ENCODE measurements at places on chromosomes 7 and 10. TPM values are rescaled to one million over a fixed set of nuclear protein-coding genes. Genes with fewer than 3 reads are reported as not detected.

SPDYE9 gene
- not detected for total RNA-seq

GRCh38 chr10:19845503-19846368, 29.5 kb downstream of the PLXDC2 start:
- no peak for DNase-seq

DNA sequence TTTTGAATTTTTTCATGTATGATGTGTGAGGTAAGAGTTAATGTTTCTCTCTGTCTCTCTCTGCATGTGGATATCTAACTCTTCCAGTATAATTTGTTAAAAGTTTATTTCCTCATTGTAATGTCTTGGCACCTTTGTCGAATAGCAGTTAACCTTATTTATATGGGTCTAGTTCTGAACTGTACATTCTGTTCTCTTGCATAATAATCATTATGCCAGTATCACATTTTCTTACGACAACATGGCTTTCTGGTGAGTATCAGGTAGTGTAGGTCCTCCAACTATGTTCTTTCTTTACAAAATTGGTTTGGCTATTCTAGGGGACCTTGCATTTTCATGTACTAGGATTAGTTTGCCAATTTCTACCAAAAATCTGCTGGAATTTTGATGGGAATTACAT, 337.0 kb upstream of the FZD8 start:
- DNase-seq, result no peak

DNA sequence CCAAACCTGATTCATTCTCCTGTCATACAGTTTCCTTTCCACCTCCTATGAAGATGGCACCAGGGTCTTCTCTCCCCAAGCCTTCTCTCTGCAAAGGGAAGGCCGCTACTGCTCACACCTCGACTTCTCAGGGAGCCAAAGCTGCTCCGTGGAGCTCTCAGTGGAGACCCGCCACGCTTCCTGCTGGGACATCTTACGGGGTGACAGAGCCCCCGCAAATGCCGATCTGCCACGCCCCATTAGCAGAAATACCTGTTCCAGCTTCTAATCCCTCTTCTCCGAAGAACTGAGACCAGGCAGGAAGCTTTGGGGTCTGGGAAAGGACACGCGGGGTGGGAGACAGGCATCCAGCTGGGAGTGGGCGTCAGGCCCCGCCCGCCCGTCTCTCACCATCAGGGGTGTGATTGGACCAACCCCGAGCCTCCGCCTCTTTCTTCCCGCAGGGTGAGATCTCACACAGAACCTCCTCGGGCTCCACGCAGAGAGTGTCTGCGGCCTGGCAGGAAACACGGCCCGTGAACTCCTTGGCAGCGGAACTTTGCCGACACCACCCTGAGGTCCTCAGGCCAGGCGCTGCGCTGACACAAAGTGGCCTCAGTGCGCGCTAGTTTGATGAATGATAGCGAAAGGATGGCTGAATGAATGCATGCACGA, 12.0 kb upstream of the CALML5 start:
- DNase-seq, result no peak

OGDHL gene
- total RNA-seq, result 0.27 TPM

- DNase-seq, result no peak
Observed at GRCh38 chr7:147664541-147664940, 926.0 kb upstream of the C7orf33 start.

GRCh38 chr10:122112625-122113160, 123.7 kb downstream of the TACC2 start:
- peak; percentile 10 for DNase-seq

PDE6C gene
- total RNA-seq, result not detected

SPDYE2B gene
- total RNA-seq, result not detected

GRCh38 chr10:70757856-70758255, 27.3 kb downstream of the TBATA start:
- no peak for DNase-seq

GRCh38 chr7:35450456-35451214, 196.7 kb upstream of the TBX20 start:
- DNase-seq, result no peak

GRCh38 chr10:51521605-51522004, 177.8 kb downstream of the CSTF2T start:
- no peak for DNase-seq

DNA sequence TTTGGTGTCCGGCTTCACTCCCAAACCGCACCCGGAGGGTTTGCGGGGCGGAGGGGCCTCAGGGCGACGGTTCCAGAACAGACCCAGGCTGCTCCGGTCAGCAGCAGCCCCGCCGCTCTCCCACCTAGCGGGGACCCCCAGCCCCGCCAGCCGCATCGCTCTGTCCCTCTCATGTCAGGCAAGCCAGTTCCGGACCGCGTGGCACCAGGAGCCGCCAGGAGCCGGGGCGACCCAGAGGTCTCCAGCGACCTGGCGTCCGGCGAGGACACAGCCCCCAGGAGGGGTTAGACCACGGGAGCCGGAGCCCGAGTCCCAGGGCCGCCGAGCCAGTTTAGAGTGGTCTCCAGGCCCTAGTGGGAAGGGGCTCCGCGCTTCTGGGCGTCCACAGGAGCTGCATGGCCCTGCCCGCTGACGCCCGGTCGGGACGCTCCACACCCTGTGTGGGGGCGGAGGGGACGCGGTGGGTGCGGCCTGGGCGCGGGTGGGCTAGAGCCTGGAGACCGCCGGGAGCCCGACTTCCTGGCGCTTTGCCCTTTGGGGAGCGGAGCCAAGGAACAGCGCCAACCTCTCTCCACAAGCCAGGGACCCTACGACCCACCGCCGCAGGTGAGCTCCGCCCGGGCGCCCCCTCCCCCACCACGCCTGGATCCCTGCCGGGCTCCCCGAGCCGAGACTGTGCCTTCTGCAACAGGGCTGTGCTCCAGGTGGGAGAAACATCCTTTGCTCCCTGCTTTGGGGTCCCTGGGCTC, 43.4 kb downstream of the ZNF117 start:
- no peak for DNase-seq

ATG9B gene
- total RNA-seq, result 1.1 TPM

DNA sequence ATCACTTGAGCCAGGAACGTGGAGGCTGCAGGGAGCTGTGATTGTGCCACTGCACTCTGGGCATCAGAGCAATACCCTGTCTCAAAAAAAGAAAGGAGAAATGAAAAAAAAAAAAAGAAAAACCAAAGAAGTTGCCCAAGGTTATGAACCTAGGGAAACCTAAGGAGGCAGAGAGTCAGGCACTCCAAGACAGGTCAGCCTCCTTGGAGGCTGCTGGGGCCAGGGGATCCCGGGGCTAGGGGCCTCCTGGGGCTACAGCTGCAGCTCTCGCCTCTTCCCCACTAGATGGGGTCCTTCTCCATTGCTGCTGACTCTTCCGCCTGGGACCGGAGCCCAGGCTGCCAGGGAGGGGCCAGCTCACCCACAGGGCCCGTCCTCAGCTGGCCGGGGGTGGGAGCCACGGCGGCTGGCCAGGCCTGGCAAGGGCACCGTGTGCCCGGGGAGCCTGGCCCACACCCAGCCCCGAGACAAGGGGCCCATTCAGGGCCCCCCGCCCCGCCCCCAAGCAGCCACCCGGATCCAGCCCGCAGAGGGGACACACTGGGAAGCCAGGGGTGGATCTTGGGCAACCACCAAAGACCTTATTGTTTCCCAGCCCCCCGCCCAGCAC, 1.7 kb upstream of the SPACDR start:
- no peak for DNase-seq

- peak; percentile 46 for DNase-seq
Observed at GRCh38 chr7:3043544-3044371, at the start of gene CARD11. TSS of gene CARD11 (minus strand) at chr7:3043867. CDS start at chr7:2958506, 85,361 bp downstream.

DNA sequence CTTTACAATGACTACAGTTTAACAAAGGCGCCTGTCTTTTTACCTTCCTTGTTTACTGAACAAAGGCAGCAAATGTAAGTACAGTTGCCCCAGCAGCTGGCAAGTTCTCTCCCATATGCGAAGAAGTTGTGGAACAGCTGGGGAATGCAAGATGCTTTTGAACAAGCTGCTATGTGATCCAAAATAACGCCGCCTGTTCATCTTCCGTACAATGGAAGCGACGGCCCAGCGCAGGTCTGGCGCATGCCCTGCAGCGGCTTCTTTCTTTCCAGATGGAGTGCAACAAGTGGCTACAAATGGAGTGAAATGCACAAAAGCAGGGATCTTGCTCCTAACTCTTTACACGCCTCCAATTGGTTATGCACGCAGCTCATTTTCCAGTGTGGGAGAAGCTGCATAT, 97.0 kb upstream of the SVIL start:
- no peak for DNase-seq

CALML5 gene
- total RNA-seq, result not detected

GRCh38 chr7:147611431-147611830, 979.1 kb upstream of the C7orf33 start:
- DNase-seq, result no peak

DNA sequence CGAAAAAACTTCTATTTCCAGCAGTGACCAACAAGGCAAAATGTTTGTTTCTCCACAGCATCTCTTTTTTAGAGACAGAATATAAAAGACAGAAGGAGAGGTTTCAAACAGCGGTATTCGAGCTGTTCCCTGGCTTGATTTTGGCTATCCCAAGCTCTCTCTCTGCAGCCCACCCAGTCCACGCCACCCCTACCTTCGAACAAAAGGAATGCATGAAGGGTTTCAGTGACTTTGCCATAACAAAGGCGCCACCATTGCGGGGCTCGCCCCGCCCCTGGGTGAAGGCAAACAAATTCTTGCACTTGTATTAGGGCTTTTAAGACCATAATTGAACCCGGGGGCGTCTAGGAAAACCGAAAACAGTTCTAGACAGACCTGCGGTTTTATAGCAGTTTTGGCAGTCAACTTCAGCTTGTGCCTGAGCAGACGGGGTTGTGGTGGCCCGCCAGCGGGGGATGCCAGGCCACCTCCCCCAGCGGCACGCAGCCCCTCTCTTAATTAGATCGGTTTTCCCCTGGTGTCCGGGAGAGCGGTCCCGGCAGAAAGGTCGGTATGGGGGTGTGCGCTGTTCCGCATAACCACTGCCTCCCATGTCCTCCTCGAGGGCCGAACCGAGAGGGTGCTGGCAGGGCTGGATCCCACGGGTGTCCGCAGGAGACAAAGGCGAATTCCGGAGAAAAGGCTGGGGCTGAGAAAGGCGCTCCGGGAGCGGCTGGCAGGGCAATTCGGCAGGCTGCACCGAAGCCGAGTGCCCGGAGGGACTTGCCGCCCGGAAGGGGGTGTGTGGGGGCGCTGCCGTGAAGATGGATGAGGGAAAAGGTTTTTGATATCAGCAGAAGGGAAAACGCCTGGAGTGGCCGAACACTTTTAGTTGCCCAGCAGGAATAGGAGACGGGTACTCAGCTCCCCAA, 2.7 kb upstream of the HOXA11 start:
- no peak for DNase-seq

GRCh38 chr10:25393621-25394020, 218.8 kb downstream of the GPR158 start:
- DNase-seq, result no peak

GRCh38 chr10:69749178-69750010, 52.3 kb upstream of the COL13A1 start:
- DNase-seq, result no peak

- DNase-seq, result no peak
Observed at GRCh38 chr7:99428972-99429566, 9.5 kb downstream of the PTCD1 start.

- DNase-seq, result no peak
Observed at GRCh38 chr7:40833191-40833887, 698.5 kb downstream of the SUGCT start.

Data from activated naive CD4-positive, alpha-beta T cell treated with anti-CD3 and anti-CD28 coated beads, Interleukin-2, amount 50 U/mL, for 72 hours (primary cell).